ENCODE measurements at places on chromosomes 2 and 18.
A peak's percentile ranks its signal among the peaks of the same experiment; 100 is the strongest.

- DNase-seq, result no peak
These were observed 175.4 kb upstream of the ACAA2 start for GRCh38 chr18:49988733-49989132.

- DNase-seq, result no peak
These were observed 15.4 kb downstream of the CPLX4 start for GRCh38 chr18:59303006-59303405.

GRCh38 chr2:181438261-181438660 lies 18.9 kb upstream of the ITGA4 start:
- peak; percentile 57 for DNase-seq

GRCh38 chr2:168256448-168256847 lies 9.1 kb upstream of the STK39 start:
- no peak for DNase-seq

- peak; percentile 33 for DNase-seq
These were observed 562 bp downstream of the TWSG1 start for GRCh38 chr18:9334973-9335696.

- DNase-seq, result no peak
These were observed 433.7 kb upstream of the TNP1 start for GRCh38 chr2:217293607-217294006.

- DNase-seq, result peak; percentile 44
These were observed 245.0 kb upstream of the FN1 start for GRCh38 chr2:215680605-215681598.

DNA sequence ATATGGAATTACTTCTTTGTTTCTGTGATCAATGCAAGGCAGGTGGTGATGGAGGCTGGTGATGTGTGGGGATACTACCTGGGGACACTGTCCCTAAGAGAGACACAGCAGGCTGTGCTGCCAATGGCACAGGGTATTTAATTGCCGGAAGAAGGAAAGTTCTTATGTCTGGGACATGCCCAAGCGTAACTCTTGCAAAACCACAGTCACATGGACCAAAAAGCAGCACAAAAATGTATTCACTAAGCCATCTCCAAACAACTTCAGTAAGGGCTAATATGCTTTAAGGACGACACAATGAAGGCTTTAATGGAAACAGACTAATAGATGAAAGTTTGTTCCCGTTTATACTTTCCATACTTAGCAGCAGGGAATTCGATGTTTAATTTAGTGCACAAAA lies 49.7 kb upstream of the AP1S3 start:
- DNase-seq, result no peak

DNA sequence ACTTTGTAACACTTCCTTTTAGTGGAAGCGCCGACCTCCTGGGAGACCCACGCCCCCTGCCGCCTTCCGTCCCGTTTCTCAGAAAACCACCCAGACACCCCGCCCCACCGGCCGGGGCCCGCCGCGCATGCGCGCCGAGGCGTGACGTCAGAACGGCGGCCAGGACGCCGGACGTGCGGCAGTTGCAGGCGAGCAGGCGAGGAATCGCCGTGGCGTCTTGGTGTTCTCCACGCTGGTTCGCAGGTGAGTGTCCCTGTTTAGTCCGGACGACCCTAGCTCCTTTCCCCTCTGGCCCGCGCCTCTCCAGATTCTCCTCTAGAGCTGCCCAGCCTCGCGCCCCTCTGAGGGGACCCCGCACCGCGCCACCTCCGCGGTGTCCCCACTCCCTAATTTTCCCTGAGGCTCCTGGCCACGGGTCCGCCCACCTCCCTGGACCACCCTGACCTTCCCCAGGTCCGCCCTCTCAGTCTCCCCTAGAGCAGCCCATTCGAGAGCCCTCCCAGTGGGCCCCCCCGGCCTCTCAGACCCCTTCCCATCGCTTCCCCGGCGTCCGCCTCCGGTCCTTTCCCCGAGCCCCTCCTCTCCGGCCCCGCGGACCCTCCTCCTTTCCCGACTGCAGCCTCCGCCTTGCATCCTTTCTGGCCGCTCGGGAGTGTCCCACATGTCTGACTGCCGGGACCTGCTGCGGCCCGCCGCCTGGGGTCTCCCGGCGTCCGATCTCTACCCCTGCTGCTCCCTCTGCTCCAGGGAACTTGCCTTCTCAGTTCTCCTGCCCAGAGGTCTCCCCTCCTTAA lies at the start of gene PLEKHB2:
Gene PLEKHB2, plus strand, starts transcription at position 181 of the 794 bp plus-strand sequence. CDS start 15,606 bp downstream, outside the sequence.
- DNase-seq, result peak; percentile 94

- no peak for DNase-seq
These were observed 107.1 kb downstream of the ABCA12 start for GRCh38 chr2:215031321-215031720.

All from CD4-positive, alpha-beta T cell treated with Interleukin-12 subunit alpha and Interleukin-12 subunit beta, for 1 hour (primary cell).